Upper lobe of left lung (tissue), 6 donors: ENCODE measurements at places on chromosomes 2 and 18. TPM values are rescaled to one million over a fixed set of nuclear protein-coding genes. Genes with fewer than 3 reads are reported as not detected.
A peak's percentile ranks its signal among the peaks of the same experiment; 100 is the strongest.

- DNase-seq = no peak
Observed at GRCh38 chr18:57930476-57930875, 113.5 kb upstream of the NEDD4L start.

DNA sequence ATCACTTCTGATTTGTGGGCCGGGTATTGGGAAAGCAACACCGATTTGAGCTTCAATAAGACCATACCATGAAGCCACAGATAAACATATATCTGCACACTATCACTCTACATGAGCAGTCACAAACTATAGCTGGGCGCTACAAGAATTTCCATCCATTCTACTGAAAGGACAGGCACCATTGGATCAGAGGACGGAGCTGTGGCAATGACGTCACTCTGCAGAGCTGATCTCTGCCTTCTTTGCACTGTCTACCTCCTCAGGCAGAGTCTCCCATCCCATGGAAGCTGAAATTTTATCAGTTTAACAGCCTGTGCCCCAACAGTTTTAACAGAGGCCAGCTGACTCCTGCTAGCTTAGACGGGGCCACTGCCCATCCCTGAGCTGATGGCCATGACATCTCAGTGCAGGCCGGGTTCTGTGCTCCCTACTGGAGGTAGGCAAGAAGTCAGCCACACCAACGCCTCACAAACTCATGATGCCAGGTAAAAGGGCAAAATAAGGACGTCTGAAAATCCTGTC, 389.6 kb upstream of the SALL3 start:
- no peak for DNase-seq

- DNase-seq = no peak
Observed at GRCh38 chr2:75415111-75415626, 145.6 kb downstream of the EVA1A start.

GRCh38 chr18:63592471-63592870, 5.3 kb downstream of the SERPINB13 start:
- no peak for DNase-seq

The ELAC1 gene
- total RNA-seq = 9.0 TPM

DNA sequence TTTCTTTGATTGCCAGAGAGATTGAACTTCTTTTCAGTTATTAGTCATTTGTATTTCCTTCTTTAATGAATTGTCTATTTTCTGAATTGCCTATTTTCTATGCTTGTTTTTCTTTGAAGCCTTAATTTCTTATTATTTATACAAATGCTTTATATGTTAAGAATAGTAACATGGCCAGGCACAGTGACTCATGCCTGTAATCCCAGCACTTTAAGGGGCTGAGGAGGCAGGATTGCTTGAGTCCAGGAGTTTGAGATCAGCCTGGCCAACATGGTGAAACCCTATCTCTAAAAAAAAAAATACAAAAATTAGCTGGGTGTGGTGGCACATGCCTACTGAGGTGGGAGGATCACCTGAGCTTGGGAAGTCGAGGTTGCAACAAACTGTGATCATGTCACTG, 4.7 kb upstream of the RAB11FIP5 start:
- no peak for DNase-seq

The QPCT gene
- not detected for total RNA-seq

The SALL3 gene
- not detected for total RNA-seq

DNA sequence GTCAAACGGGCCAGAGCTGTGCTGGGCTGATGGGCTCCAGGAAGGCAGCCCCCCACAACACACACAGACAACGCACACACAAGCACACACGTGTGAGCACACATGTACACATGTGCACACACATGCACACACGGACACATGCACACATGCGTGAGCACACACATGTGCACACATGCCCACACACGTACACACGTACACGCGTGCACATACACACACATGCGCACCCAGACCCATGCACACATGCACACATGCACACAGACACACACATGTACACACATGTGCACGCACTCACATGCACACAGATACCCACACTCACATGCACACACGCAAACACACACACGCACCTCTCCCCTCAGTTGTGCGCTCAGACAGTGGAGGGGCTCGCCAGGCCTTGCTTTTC, 31.2 kb upstream of the HPCAL1 start:
- DNase-seq = peak; percentile 20

The SERTAD2 gene
- 22.7 TPM for total RNA-seq

The CD8B2 gene
- total RNA-seq = not detected

DNA sequence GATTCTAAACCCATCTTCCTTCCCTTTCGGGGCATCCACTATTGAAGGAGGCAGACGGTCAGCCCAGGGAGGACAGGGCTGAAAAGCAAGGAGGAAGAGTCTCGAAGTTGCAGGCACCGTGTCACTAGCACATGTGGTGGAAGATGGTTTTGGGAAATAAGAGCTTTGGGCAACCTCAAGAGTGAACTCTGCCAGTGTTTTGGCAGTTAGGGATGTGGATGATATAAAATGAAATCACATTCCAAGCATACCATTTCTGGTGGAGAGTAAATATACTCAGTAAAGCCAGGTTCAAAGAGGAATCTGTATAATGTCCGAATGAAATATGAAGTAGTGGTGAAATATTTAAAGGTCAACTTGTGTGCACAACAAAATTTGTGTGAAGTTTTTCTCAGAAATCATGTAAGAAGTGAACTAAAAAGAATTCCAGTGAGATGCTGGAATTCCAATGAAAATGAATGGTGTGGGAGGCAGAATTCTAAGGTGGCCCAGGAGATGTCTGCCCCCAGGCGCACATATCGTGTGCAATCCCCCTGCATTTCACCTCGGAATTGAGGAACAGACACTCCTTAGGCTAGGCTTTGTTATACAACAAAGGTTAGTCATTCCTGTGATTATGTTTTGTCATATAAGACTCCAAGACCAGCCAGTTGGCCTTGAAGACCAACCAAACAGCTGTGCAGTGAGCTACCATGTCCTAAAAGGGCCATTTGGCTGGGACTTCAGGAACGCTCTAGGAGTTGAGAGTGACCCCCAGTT, 147.1 kb downstream of the SH3BP4 start:
- no peak for DNase-seq

The AGPS gene
- total RNA-seq = 46.1 TPM

DNA sequence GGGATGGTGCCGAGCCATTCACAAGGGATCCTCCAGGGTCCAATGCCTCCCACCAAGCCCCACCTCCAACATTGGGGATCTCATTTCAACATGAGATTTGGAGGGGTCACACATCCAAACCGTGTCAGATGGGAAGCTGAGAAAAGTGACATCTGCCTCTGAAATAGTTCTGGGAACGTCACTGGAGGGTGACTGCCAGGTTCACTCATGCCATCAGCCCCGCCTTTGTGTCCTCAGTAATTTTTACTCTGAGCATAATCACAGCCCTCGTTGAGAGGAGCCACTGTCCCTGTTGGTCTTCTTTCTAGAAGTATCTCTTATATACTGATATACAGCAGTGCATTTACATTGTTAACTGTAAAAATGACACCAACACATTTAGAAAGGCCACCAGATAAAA, 67.4 kb downstream of the KLHL29 start:
- DNase-seq = no peak

DNA sequence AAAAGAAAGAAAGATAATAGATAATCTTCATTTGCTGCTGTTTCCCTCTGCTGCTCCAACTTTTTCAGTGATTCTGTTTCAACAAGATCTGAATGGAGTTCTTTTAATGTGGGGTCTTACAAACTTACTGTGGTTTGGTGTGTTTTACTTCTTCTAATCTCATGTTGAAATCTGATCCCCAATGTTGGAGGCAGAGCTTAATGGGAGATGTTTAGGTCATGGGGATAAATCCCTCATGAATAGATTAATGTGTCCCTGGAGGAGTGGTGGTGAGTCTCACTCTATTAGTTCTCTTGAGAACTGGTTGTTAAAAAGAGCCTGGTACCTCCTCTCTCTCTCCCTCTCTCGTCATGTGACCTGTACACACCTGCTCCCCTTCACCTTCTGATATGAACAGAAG, 442.4 kb downstream of the EPHA4 start:
- DNase-seq = no peak

GRCh38 chr2:156434461-156435291, 1.5 kb upstream of the GPD2 start:
- no peak for DNase-seq

The SPDYA gene
- 1.7 TPM for total RNA-seq

GRCh38 chr2:106144621-106145331, 49.3 kb downstream of the UXS1 start:
- no peak for DNase-seq

The CMPK2 gene
- 22.0 TPM for total RNA-seq

GRCh38 chr2:216932863-216933548, 73.1 kb upstream of the TNP1 start:
- DNase-seq = no peak

The ANKRD62 gene
- total RNA-seq = 6.3 TPM

The MC4R gene
- not detected for total RNA-seq

The SPP2 gene
- not detected for total RNA-seq

The PGAP1 gene
- total RNA-seq = 10.5 TPM

The ANKRD29 gene
- total RNA-seq = 77.7 TPM

DNA sequence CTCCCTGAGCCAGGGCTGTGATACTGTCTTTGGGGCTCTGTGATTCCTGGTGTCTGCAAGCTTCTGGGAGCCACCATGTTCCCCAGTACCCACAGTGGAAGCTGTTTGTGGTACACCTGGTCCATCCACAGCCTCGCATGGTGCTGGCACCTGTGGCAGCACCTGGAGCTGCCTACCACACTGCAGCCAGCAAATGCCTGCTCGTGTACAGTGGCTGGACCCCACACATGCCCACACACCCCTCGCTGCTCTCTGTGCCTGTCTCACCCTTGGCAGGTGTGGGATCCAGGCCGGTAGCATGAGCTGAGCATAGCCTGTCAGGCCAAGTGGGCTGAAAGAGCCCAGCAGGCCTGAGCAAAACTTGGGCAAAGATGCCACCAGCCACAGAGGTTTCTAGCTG, 41.8 kb upstream of the CSRNP3 start:
- DNase-seq = no peak

DNA sequence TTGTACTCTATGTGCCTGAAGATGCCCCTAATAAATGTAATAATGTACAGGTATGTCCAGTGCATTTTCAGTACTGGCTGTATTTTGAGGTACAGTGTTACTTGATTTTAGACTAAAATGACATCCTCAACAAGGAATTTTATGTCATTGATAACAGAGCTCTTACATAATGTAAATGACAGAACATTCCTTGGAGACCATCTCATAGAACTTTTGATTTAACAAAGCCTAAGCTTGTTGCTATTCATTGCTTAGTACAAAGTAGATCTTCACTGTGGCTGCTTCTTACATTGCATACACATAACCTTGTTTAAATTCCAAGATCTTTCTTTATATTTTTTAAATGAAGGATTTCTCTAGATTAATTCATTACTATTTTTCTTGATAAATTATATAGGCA, 24.1 kb downstream of the DYNC1I2 start:
- DNase-seq = no peak

The SNORC gene
- total RNA-seq = 0.61 TPM

The TMEM17 gene
- total RNA-seq = 1.5 TPM

DNA sequence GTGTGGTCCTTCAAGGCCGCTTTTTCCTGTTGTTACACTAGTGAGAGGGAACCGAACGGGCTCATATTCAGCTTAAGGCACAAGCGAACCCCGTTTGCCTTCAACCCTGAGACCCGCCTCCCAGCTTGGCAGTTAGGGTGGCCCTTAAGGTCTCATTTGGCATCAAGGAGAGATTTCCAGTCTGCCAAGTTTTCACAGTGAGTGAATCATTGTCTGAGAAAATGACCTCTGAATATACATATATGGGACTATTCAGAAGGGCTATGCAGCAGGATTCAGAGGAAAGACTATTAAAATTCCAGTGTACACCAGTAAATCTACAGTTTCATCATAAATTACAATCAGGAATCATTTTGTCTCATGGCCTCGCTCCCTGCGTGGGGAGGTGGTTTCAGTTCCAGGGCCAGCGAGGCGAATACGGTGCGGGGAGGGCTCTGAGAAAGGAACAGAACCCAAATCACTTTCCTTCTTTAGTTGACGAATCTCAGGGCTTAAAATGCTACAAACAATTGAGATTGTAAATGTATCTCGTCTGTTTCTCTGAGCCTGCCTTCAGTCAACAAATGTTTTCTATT, 231.4 kb downstream of the FAM210A start:
- no peak for DNase-seq

GRCh38 chr2:157957596-157957995, 81.5 kb upstream of the ACVR1 start:
- no peak for DNase-seq

GRCh38 chr2:213087040-213087439, 64.4 kb downstream of the IKZF2 start:
- no peak for DNase-seq

The RIT2 gene
- not detected for total RNA-seq

GRCh38 chr2:60140185-60140584, 413.3 kb downstream of the BCL11A start:
- no peak for DNase-seq

DNA sequence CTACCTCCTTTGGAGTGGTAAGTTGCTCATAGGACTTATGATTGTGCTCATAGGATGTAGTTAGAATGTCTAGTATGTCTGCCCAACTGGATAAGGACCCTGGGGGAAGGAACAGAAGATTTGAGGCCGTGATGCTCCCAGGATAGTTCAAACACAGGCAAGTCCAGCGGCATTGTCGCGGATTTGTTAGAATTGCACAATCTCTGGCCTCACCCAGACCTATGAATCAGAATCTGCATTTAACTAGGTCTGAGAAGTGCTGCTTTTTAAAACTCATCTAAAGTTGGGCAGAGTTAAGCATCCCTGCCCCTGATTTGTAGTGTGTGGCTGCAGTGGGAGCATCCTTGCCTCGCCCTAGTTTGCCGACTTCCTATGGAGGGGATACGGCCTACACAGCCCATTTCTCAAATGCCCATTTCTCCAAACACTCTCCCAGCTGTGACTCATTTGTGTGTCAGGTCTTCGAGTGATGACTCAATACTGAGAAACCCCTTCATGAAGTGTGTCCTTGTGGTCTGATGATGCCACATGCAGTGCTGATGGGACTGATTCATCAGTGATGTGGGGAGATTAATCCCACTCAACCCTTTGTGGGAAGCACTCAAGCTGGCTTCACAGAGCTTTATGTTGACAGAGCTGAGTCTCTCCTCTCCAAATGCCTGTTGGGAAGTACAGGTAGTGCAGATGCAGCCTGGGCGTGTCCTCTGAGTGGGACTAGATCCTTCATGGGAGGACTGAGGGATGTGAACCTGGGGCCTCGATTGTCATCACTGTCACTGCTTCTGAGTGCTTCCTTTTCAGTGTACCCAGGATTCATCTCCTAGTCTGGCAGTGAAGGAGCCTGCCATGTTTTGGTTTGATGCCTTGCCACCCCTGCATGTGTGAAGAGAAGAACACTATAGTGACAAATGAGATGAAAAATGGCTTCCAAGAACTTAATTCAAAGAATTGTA, 18.7 kb downstream of the SMIM21 start:
- no peak for DNase-seq
